ENCODE measurements at places on chromosomes 16 and 17.

DNA sequence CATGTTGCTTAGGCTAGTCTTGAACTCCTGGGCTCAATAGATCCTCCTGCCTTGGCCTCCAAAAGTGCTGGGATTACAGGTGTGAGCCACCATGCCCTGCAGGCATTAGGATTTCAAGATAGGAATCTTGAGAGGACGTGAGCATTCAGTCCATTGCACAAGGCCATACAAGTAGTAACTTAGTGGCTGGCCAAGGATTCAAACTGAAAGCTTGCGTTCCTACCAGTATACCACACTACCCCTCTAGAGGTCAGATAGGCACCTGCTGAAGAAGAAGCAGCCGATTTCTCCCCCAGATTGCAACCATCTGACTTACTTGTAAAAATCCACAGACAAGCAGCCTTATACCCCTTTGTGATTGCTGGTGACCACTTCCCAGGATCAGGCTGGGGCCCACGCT is 80.9 kb downstream of the CACNG3 start:
- DNase-seq: no peak

DNA sequence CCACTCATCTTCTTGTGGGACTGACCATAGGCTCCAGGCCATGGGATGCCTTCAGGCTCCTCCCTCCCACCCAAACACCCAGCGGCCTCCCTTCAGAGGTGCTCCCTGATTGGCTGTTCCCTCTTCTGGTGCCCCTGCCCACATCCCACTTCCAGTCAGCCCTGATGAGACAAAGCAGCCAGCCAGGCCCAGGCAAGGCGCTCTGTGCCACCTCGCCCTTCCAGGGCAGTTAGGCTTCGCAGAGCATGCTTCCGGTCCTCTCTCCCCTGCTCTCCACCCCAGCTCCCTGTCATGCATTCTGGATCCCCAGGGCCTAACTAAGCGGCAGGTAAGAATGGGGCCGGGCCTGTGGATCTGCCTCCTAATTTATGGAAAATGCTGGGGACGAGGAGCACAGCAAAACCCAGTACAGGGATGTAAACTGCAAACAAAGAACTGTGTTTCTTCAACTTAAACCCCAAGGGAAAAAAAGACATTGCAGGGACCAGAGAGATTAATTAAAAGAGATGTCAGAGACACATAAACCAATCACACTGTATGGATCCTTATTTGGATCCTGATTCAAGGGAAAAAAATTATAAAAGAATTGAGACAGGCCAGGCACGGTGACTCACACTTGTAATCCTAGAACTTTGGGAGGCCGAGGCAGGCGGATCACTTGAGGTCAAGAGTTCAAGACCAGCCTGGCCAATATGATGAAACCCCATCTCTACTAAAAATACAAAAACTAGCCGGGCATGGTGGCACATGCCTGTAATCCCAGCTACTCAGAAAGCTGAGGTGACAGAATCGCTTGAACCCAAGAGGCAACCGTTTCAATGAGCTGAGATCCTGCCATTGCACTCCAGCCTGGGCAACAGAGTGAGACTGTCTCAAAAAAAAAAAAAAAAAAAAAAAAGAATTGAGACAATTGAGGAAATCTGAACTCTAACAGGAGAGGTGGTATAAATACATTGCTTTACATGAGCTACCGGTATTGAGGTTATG is 26.0 kb downstream of the ZDHHC7 start:
- no peak for DNase-seq

DNA sequence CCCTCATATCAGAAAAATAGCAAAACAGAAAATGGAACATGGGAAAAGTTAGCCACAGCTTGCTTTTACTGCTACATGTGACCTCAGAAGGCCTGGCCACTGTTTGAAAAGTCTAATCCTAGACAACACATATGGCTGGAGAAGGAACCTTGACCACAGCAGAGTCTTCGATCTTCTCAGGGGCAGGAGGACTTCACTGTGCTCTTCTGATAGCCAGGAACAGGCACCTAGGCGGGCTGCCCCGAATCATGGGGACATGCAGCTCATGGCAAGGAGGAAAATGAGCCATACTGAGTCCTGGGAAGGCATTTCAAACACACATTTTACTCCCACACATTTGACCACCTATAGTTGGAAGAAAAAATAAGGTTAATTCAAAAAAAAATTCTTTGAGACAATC is 31.1 kb upstream of the ADORA2B start:
- DNase-seq: no peak

GRCh38 chr16:53282975-53283946 is 151.0 kb upstream of the RBL2 start:
- DNase-seq: no peak

GRCh38 chr17:41049110-41049509 is 2.0 kb upstream of the KRTAP2-1 start:
- no peak for DNase-seq

DNA sequence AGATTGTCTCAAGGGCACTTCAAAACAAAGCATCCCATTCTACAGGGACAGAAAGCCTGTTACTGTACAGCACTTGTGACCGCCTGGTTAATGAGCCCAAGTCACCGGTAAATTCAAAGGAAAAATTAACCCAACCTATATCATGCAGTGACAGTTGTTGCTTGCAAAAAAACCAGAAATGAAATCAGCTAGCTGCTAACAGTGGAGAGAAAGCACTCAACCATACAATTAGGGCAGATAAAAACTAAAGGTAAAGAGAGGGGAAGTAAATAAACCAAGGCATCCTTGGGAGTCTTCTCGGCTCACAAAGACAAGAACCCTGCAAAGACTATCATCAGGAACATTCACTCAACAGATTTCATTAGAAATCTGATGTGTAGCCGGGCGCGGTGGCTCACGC is 5.9 kb downstream of the RETREG3 start:
- DNase-seq: no peak
